Activated CD8-positive, alpha-beta T cell treated with anti-CD3 and anti-CD28 coated beads for 36 hours (primary cell): ENCODE measurements at places on chromosomes 3 and 15. TPM values are rescaled to one million over a fixed set of nuclear protein-coding genes. Genes with fewer than 3 reads are reported as not detected.
A peak's percentile ranks its signal among the peaks of the same experiment; 100 is the strongest.

Gene SPESP1
- total RNA-seq = 0.36 TPM

Gene TRNT1
- total RNA-seq = 45.8 TPM

Gene LMAN1L
- total RNA-seq = not detected

Gene C2CD4B
- total RNA-seq = 0.38 TPM

Gene C3orf20
- total RNA-seq = 0.23 TPM

Gene SEMA6D
- not detected for total RNA-seq

Gene BFSP2
- total RNA-seq = 0.51 TPM

Gene CYP8B1
- not detected for total RNA-seq

Gene CPNE4
- not detected for total RNA-seq

Gene GPR27
- total RNA-seq = 0.40 TPM

Gene MYD88
- 31.8 TPM for total RNA-seq

Gene GP9
- total RNA-seq = not detected

Gene IMPG2
- 0.14 TPM for total RNA-seq

DNA sequence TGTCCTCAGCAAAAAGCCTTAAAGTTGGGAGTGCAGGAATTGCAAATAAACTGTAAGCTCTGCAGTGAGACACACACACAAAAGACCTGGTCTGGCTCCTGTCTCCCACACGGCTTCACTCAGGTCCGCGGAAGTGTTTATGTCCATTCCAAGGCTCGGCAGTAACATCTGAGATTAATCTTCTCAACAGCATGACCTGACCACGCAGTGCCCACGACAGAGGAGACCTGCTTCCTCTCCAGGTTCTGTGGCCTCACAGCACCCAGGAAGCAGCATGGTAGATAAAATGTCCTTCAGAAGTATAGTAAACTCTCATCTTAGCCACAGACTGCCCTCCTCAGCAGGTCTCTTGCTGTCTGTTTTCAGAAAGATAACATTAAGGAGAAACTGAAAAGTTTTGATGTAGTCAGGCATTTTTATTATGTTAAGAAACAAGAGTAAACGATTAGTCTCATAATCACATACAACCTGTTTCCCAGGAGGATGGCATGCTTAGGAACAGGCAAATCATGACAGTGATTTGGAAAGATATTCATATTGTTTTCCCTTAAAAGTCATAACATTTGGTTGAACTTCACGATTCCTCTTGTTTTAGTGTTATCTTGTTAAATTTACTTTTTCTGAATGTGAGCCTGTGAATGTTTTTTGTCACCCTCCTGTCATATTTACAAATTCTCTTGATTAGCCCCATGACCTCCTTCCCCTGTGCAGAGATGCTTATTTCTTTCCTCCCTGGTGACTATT is 34.6 kb downstream of the CD200R1L start:
- DNase-seq = no peak

- DNase-seq = no peak
These were observed 26.5 kb downstream of the PLSCR1 start for GRCh38 chr3:146517684-146518435.

DNA sequence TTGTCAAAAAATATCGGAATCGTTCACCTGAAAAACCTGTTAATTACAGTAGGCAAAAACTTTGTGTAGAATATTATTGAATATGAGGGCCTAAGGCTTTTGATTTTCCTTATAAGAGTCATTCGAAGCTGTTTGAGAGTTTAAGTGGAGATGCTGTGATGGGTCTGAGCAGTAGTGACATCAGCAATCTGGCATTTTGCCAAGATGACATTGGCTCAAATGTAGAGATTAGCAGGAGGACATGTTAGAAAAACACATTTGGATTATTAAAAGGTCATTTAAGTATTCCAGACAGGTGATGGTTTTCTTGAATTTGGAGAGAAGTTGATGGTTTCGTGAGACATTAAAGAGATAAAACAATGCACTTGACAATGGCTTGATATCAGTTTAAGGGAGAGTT is 12.9 kb downstream of the OR5AC2 start:
- no peak for DNase-seq

GRCh38 chr3:117144853-117145252 is 435.3 kb downstream of the TUSC7 start:
- DNase-seq = no peak

GRCh38 chr3:81726735-81727134 is 34.7 kb downstream of the GBE1 start:
- DNase-seq = no peak

- DNase-seq = no peak
These were observed 33.7 kb downstream of the ARPP21 start for GRCh38 chr3:35673017-35673416.

- no peak for DNase-seq
These were observed 36.7 kb downstream of the ACSBG1 start for GRCh38 chr15:78197632-78198031.

DNA sequence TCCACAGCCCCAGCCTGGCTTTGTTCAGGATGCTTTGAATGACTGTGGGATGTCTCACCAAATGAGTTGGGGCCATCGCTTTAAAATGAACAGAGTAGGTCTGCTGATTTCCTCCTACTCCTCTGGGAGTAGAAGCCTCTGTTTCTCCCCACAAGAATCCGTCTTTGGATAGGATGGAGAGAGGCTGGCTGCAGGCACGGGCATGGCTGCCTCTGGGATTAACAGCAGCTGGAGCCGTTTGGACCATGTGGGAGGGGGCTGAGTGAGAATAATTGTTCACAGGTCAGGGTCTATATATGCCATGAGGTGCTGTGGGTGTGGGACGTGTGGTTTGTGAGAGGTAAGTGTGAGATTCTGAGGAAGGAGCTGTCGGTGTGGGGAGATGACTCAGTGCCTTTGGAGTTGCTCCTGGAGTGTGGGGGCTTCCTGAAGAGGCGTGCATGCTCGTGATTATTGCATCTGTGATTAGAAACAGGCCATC is 48.0 kb upstream of the APEH start:
- DNase-seq = peak; percentile 51

DNA sequence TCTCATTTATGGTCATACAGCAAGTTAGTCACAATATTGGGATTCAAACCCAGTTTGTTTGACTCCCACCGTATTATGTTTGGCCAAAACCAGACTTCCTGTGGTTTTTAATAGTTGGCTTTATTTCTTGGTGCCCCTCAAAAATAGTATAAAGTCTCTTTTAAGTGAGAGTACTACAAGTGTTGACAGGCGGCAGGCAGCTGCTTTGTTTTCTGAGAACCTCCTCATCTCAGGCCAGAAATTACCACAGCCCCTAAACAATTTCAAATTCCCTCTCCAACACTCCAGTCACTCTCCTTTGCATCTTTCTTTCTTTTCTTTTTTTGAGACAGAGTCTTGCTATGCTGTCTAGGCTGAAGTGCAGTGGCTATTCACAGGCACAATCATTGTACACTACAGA is 121.5 kb downstream of the POLR2M start:
- no peak for DNase-seq

GRCh38 chr3:66467996-66468735 is 32.7 kb downstream of the LRIG1 start:
- no peak for DNase-seq

DNA sequence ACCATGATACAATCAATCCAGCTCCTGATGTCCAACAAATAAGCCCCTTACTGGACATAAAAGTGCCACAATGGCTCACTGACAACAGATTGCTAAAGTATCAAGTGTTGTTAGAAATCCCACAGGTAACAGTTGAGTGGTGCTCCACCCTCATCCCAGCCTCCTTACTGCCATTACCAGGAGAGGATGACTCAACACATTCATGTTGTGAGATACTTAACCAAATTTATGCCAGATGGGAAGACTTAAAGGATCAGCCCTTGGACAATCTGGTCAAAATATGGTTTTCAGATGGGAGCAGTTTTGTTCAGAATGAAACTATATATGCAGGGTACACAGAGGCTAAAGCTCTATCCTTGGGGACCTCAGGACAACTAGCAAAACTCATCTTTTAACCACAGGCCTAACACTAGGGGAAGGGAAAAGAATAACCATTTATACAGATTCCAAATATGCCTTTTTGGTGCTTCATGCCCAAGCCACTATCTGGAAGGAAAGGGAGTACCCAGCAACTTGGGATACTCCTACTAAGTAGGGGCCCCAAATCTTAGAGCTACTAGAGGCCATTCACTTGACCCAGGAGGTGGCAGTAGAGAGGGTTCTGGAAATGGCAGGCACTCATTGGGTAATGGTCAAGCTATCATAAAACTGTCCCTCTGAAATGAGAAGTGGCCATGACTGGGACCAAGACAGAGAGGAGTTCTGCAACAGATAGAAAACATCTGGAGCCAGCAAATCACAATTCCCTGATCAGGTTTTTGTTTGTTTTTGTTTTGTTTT is 6.9 kb upstream of the ZNF662 start:
- DNase-seq = no peak

DNA sequence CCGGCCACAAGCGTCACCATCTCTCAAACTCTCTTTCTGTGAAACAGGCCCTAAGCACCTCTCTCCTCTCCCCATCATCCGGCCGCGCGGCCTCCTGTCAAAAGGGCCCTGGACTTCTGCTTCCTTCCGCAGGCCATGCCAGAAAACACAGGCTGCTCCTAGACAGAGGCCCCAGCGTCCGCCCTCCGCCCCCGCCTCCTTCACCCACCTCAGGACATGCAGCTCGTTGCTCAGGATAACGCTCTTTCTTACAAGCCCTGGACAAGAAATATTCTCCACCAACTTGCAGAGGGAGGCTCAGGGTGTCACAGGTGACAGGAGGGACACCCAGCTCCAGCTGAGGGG is 212.0 kb downstream of the XXYLT1 start:
- DNase-seq = no peak
